H4 (cell line): ENCODE measurements at places on chromosomes 4 and X. TPM values are rescaled to one million over a fixed set of nuclear protein-coding genes. Genes with fewer than 3 reads are reported as not detected.

BTC gene
- total RNA-seq, result 1.1 and 2.1 TPM in 2 replicates

GRCh38 chr4:148114436-148114835 lies 327.8 kb downstream of the NR3C2 start:
- no peak for DNase-seq

DNA sequence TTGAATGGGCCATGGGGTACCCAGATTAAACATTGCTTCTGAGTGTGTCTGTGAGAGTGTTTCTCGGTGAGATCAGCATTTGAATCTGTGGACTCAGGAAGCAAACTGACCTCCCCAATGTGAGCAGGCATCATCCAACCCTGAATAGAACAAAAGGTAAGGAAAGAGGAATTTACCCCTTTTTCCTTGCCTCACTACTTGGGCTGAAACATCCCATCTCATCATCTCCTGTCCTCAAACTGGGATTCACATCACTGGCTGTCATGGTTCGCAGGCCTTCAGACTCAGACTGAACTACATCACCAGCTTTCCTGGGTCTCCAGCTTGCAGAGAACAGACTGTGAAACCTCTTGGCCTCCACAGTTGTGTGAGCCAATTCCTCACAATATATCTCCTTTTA lies 47.1 kb downstream of the TEC start:
- no peak for DNase-seq

GRCh38 chr4:73448448-73449203 lies 12.6 kb downstream of the AFP start:
- no peak for DNase-seq

DNA sequence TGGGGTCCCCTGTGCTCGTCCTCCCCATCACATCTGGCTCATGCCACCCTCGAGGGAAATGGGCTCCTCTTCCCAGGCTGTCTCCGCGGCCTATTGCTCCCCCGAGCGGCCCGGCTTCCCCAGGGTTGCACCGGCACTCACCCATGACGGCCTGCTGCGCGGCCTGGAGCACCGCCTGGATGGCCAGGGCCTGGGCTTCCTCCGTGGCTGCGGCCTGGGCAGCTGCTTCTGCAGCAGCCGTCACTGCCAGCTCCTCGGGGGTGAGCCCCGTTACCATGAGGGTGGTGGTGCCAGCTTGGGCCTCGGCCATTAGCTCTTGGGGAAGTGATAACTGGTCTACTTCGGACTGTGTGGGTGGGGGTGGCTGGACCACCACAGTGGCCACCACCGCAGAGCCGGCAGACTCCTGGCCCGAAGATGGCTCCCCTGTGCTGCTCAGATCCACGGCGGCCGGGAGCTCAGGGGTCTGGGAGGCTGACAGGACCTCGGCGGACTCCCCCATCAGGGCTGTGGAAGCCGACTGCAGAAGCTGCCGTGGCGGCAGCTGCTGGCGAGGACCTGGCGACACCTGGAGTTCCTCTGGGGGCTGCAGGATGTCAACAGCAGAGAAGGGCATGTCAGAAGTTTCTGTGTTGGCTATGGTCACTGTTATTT lies 8.1 kb upstream of the RENBP start:
- no peak for DNase-seq

GRCh38 chrX:32614707-32615106 lies 596.6 kb downstream of the DMD start:
- DNase-seq, result no peak
